ENCODE measurements at places on chromosomes 3 and 15.
A peak's percentile ranks its signal among the peaks of the same experiment; 100 is the strongest.

GRCh38 chr15:39232512-39232911, 348.4 kb upstream of the THBS1 start:
- no peak for DNase-seq

GRCh38 chr15:71151081-71151480, 35.8 kb downstream of the THSD4 start:
- DNase-seq: no peak

DNA sequence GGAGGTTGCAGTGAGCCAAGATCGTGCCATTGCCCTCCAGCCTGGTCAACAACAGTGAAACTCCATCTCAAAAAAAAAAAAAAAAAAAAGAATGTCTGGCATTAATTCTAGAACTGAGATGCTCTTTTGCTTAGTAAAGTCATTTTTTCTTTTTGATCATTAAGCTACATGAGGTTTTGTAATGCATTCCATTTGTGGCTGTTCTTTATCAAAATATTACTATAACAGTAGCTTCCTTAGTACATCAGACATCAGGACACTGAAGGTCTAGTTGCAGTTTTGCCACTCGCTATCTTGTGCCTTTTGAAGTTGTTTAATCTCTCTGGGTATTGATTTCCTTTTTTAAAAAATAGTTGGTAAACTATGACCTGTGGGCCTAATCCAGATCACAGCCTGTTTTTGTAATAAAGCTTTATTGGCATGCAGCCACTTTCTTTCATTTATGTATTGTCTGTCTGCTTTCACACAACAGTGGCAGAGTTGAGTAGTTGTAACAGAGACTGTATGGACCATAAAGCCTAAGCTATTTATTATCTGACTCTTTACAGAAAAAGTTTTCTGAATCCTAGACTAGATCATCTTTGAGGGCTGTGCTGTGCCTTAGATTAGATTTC, 76.6 kb downstream of the SLC25A26 start:
- DNase-seq: no peak

DNA sequence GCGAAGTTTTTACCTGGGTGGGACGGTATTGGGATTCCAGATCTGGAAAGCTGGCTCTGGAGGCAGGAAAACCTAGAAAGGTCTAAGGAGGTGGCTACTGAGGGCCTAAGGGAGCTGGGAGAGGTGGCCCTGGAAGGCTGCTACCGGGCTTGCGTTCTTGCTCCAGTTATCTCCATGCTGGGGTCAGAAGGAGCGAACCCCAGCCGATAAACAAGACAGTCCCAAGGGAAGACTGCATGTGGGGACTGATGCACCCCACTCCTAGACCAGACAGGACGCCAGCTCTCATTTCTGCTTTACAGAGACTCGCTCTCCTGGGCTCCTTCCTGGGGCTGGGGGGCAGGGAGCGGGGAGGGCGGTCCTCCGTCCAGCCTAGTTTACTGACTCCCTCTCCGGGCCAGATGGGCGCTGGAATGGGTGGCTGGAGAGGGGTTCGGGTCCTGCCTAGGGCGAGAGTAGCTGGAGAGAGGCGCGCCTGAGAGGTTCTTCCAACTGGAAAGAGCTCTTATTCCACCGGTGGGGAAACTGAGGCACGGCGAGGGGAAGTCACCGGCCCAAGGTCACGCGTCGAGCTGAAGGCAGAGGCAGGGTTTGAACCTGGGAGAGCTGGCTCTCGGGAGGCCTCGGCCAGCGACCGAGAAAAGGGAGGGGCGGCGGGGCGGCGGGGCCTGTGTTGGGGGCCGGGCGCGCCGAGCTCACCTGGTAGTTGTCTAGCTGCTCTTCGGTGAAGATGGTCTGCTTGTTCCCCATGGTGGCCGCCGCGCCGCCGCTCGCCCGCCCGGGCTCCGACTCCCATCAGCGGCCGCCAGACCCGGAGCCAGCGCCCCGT, 565 bp downstream of the CIB2 start:
- DNase-seq: no peak

GRCh38 chr3:160162440-160162839, 62.8 kb upstream of the C3orf80 start:
- DNase-seq: no peak

DNA sequence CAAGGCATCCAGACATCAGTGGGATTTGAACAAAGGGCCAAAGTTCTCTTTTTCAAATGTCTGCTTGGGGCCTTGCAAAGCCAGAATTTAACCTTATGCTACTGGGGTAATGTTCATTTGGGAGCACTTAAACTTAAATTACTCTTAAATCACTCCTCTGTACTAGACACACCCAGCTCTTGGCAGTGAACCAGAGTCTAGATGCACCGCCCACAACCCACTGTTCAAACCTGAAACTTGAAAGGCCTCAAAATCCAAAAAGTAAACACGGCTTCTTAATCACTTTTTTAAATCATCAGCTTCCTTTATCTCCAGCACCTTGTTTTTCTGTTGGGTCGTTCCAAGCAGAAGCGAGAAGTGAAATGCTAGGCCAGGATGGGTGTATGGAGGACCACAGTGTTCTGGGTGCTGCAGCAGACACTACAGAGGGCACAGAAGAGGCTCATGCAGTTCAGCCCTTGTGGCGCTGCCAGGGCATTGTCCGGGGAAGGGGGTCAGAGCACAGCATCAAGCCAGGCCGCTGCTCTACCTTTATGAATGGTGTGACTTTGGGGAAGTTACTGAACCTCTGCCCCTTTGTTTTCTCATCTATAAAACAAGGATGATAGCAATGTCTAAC, 28.8 kb downstream of the MECOM start:
- no peak for DNase-seq

DNA sequence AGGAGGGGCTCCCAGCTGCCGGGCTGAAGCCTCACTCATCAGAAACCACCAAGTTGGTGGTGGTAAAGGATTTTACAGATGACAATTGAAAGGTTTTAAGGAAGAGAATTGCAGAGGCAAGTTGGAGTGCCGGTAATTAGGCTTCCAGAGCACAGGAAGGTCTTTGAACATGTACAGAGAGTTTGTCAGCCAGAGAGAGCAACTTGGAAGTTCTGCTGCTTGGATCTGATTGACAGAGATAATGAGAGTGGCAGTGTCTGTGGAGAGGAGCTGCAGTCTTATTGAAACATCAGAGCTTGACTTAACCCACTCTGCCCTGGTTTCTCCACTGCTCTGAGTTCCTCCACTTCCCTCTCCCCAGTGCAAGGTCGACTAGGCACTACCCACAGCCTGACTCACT, 448.6 kb downstream of the EPHB1 start:
- no peak for DNase-seq

DNA sequence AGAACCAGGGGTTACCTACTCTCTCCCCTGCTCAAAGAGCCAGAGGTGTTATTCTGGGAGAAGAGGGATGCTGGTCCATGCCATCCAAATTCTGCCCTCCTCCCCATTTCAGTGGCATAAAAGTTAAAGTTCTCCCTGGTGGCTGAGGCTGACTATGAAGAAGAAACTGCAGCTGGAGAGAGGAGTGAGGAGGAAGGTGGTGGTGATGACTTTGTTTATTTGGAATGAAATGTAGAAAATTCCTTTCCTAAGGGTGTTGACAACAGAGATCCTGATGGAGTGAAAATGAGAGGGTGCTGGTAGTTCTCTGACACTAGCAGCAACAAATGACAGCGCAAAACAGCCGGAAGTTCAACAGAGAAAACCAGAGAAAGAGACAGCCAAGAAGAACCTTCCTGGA, 100.4 kb downstream of the PCCB start:
- no peak for DNase-seq

DNA sequence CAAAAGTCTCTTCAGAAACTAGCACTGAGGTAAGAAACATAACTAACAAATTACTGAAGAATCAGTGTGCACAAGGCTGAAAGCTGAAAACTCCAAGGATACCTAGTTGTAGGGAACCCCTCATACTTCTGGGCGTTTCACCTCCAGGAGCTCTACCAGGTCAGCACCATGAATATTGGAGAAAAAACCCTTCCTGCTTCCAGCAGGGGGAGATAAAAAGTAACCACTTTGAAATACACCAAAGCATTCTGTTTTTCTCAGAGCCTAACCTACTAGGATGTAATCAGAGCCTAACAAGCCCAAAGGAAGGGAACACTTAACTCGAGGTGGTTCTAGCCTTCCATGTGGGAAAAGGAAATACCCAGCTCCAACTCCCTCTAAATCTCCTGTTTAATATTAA, 175.8 kb upstream of the MME start:
- DNase-seq: no peak

DNA sequence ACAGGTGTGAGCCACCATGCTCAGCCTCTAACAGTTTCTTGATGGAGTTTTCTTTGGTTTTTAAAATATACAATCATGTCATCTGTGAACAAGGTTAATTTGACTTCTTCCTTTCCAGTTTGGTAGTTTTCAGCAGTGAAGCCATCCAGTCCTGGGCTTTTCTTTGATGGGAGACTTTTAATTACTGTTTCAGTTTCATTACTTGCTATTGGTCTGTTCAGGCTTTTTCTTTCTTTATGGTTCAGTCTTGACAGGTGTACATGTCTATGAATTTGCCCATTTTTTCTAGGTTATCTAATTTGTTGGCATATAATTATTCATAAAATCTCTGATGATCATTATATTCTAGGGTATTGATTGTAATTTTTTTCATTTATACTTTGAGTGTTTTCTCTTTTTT, 36.8 kb downstream of the PFN2 start:
- DNase-seq: no peak

DNA sequence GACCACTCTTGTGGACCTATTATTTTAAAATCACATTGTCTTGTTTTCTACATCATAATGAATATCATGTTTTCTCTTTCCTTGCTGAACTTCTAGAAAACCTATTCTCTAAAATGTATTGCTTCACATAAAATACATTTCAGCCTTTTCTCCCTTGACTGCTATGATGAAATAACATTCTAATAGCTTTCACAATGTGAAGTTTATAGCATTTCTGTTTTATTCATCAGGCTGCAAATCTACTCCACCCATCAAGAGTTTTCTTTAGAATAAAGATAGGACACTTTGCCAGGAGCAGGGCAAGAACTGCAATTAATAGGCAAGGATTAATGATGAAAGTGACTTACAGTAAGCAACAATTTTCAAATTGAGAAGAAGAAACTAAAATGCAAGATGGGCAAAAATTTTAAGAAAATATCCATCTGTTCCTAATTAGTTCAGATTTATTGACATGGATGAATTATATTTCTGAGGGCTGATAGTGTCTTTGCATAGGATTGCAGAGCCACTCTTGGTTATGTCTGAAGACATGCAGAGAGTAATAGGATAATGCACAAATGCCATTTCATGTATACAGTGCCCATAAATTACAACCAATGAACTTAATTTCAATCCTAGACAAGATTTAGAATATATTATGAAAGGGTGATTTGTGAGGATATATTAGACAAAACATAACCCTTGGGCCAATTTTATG, 21.7 kb downstream of the LEKR1 start:
- no peak for DNase-seq

- peak; percentile 62 for DNase-seq
These were observed 92.4 kb upstream of the WNT5A start for GRCh38 chr3:55579496-55579895.

DNA sequence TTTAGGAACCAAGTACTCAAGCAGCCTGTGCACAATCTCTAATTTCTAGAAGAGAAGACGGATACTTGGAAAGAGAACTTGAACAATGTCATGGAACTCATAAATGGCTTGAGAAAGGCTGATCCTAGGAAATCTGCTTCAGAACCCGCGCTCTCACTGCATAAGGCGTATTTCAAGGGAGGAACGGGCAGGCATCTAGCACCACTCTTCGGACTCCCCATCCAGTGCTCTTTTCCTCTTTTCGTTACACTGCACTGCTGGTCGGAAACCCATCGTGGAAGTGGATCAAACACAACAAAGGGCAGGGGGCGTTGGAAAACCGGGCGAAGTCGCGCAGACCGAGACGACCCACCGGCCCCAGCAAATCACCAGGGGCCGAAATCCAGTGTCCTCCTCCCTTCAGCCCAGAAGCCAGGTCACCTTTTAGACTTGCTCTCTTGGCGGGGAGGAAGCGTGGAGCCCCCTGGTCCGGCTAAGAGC, 539 bp upstream of the TLNRD1 start:
- DNase-seq: no peak

- no peak for DNase-seq
These were observed 2.2 kb upstream of the HES1 start for GRCh38 chr3:194133661-194134230.

GRCh38 chr15:67358812-67359211, 104.2 kb downstream of the IQCH start:
- no peak for DNase-seq

GRCh38 chr3:52792961-52793695, 1.5 kb upstream of the ITIH3 start:
- no peak for DNase-seq

DNA sequence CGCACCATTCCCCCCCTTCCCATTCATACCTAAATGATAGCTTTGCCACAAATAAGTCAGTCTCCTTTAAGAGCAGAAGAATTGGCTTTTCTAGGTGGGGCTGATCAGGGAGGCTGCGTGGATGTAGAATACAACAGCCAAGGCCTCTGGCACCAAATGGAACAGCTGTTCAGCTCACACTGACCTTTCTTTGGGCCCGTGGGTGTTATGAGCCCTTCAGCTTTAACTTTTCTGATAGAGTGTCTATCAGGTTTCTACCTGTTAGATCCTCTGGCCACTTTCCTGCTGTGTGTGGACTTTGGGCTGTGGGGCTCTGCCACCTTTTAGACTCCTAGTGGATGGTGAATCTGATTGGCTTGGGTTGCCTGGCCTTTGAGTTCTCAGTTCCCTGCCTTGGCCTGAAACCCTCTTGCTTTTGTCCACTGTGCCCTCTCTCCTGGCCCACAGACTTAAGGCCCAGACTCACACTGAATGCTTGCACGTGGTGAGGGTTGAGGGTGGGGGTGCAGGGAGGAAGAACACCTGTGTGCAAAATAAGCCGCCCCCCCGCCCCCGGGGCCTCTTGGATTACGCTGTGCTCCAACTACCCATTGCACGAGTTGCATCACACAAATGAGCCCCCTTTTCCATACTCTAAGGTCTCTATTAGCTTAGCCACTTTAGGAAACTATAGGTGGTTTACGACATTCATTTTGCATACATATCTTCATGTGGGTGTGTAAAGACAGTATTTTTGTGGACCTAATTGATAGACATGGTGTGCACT, 1.3 kb upstream of the RFX7 start:
- DNase-seq: no peak

DNA sequence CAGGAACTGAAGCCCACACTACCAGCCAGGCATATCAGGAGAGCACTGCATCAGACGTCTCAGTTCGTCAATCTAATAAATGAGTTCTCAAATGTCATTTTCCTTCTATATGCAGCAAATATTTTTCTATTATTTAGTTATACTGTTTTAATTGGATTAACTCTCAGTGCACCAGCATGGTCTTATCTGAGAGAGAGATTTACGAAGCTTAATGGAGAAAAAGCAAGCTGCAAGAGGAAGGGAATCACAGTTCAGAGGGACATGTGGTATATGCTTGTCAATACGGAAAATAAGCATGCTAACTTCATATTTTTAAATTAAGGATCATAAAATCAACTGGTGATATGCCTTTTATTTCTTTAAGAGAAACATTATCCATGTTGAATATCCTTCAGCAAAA, 213.1 kb upstream of the NECTIN3 start:
- no peak for DNase-seq

All from NCI-H2081 treated with DMSO at 0.1 percent for 48 hours (cell line).